Astrocyte of the spinal cord (primary cell): ENCODE measurements at places on chromosomes 12 and 14.

DNA sequence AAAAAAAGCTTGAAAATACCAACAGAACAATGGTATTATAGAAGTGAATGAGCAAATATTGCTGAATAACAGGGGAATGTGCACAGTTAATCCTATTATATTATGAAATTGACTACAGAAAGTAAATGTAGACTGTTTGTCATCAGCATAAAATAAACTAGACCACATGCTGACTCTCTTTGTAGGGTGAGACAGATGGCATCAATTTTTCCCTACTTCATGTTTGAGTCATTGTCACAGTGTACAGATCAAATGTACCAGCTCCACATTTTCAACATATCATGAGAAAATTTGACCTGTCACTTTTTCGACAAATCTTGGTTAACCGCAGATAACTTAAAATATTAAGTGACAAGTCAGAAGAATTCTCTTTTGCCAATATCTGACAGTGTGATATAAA is 421.0 kb downstream of the RPL10L start:
- DNase-seq, result no peak

DNA sequence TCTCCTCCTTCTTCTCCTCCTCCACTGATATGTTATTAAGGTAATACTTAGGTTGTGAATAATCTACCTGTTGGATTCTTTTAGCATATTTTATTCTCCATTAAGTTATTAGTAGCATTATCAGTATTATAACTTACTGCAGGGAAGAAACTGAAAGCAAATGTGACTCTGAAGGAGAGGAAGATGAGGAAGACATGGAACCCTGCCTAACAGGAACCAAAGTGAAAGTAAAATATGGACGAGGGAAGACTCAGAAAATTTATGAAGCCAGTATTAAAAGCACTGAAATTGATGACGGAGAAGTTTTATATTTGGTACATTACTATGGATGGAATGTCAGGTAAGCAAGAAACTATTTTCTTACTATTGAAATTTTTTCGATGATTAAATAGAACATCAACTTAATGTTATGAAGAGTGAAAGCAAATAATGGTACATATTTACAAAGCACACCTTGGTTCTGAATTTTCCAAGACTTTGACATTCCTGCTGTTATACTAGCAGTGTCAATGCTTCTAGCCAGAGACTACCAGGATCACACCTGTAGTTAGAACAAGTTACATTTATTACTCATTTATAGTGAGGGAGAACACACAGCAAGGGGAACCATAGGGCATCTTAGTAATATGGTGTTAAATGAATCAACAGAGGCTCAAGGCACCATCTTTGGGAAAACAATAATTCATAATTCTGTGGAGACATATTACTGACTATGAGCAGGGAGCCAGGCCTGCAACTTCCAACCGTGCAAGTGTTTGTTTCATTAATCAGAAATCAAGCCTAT is 42.0 kb upstream of the TOMM20L start:
- no peak for DNase-seq

GRCh38 chr14:63996625-63997220 is 143.9 kb downstream of the SYNE2 start:
- peak; percentile 46 for DNase-seq

DNA sequence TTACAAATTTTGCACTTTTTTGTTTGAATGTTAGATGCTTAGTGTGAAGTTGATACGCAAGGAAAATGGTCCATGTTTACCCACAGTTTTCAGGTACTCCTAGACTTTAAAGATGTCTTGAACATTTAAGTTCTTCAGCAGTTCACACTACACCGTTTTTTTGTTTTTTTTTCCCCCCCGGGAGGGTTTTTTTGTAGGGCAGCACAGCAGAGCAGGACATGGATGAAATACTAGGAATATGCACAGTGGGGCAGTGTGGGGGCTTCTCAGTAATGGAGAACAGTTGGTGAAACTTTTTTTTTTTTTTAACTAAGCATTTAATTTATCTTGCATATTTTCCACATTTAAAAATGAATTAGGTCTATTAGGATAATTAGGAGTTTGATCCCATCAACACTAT is 4.9 kb downstream of the RAN start:
- no peak for DNase-seq

DNA sequence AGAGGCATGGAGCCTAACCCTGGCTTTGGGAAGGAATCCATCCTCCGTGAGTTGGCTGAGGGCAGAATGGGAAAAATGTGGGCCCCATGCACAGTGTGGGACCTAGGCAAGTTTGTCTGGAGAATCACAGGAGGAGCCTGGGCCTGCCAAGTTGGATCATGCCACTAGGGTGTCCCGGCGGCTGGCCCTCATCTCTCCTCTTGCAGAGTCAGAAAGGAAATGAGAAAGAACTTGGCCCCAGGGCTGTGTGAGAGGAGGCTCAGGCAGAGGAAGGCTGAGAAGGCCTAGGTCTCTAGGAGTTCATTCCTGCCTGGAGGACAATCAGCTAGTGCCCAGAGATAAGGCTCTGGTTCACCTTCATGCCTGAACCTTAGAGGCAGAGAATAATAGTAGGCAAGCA is 2.5 kb upstream of the ESRRB start:
- no peak for DNase-seq

GRCh38 chr12:262817-263216 is at the start of gene SLC6A13:
Gene SLC6A13, minus strand, starts transcription at chr12:262836. Its CDS starts 2,784 bp downstream, at chr12:260052.
- no peak for DNase-seq

GRCh38 chr12:10289005-10289754 is 18.5 kb upstream of the KLRD1 start:
- no peak for DNase-seq

DNA sequence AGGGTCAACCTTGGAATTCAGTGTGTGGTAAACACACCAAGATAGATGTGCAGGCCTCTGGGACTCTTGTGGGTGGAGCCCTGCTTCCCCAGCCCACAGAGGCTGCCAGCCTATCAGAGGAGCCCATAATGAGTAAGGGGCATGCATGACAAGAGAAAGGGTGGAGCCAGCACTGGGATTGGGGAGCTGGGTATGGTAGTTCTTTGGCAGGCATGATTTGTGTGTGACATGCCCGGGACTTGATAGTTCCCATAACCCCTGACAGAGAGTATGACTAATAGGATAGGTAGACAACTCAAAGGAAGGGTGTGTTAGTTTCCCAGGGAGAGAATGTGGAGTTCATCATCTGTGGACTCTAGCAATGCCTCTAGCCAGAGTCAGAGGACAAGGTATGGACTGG is 143.0 kb downstream of the EMP1 start:
- no peak for DNase-seq

- DNase-seq, result no peak
These were observed at the start of gene CKB for GRCh38 chr14:103522649-103523574. Gene CKB, minus strand, starts transcription at chr14:103522830. Its CDS starts 337 bp downstream, at chr14:103522493.

DNA sequence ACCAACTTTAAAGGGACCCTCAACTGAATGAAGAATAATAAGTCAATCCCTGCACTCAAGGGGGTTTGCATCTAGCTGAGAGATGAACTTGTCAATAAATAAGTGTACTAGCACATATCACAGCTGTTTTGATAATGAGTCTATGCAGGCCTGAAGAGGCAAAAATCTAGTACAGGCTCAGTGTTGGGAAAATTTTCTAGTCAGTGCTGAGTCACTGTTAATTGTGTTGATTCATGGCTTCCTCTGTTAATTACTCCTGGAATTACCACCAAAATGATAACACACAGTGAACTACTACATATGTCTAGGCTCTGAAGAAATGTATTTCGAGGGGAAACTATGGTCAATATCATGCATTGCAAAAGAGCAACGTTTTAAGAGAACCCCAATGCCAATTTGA is 18.9 kb downstream of the SNRPF start:
- no peak for DNase-seq

- no peak for DNase-seq
These were observed 169.9 kb downstream of the TSPAN9 start for GRCh38 chr12:3247077-3247476.

- DNase-seq, result no peak
These were observed 5.2 kb upstream of the ZNF385A start for GRCh38 chr12:54389607-54390175.
